ENCODE measurements at places on chromosomes 5 and 9.
A peak's percentile ranks its signal among the peaks of the same experiment; 100 is the strongest.

- no peaks in the 10 kb centered on the region for H3K4me1 ChIP-seq
- H3K36me3 ChIP-seq, result no peaks in the 10 kb centered on the region
- no peak overlapping the region for H3K27ac ChIP-seq
These were observed 63.9 kb downstream of the PPARGC1B start for GRCh38 chr5:149794041-149794440.

GRCh38 chr9:100534401-100534800 lies 43.5 kb upstream of the CAVIN4 start:
- no peak overlapping the region for H3K27ac ChIP-seq
- DNase-seq, result no peak
- H3K36me3 ChIP-seq, result no peaks in the 10 kb centered on the region
- H3K4me3 ChIP-seq, result no peak overlapping the region

GRCh38 chr9:129318121-129319075 lies 140.3 kb upstream of the IER5L start:
- no peak overlapping the region for H3K27ac ChIP-seq
- no peaks in the 10 kb centered on the region for H3K36me3 ChIP-seq
- peaks cover 13% of the 10 kb centered on the region for H3K4me1 ChIP-seq
- no peak for DNase-seq

DNA sequence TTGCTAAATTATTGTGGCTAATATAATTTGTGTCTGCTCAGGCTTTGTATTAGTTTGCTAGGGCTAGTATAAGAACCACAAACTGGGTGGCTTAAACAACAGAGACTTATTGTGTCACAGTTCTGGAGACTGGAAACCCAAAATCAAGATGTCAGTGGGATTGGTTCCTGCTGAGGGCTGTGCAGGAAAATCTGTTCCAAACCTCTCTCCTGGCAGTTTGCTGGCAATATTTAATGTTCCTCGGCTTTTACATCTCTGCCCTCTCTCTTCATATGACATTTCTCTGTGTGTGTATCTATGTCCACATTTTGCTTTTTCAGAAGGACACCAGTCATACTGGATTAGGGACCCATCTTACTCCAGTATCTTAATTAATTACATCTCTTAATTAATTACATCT lies 498.8 kb upstream of the CD180 start:
- no peak for DNase-seq
- no peaks in the 10 kb centered on the region for H3K27me3 ChIP-seq
- H3K4me1 ChIP-seq, result no peaks in the 10 kb centered on the region
- no peak overlapping the region for H3K27ac ChIP-seq
- no peaks in the 10 kb centered on the region for H3K36me3 ChIP-seq
- no peak overlapping the region for H3K4me3 ChIP-seq

GRCh38 chr5:150454492-150455229 lies 5.1 kb upstream of the RPS14 start:
- no peaks in the 10 kb centered on the region for H3K27me3 ChIP-seq
- no peak overlapping the region for H3K4me3 ChIP-seq
- H3K36me3 ChIP-seq, result no peaks in the 10 kb centered on the region
- H3K27ac ChIP-seq, result no peak overlapping the region

DNA sequence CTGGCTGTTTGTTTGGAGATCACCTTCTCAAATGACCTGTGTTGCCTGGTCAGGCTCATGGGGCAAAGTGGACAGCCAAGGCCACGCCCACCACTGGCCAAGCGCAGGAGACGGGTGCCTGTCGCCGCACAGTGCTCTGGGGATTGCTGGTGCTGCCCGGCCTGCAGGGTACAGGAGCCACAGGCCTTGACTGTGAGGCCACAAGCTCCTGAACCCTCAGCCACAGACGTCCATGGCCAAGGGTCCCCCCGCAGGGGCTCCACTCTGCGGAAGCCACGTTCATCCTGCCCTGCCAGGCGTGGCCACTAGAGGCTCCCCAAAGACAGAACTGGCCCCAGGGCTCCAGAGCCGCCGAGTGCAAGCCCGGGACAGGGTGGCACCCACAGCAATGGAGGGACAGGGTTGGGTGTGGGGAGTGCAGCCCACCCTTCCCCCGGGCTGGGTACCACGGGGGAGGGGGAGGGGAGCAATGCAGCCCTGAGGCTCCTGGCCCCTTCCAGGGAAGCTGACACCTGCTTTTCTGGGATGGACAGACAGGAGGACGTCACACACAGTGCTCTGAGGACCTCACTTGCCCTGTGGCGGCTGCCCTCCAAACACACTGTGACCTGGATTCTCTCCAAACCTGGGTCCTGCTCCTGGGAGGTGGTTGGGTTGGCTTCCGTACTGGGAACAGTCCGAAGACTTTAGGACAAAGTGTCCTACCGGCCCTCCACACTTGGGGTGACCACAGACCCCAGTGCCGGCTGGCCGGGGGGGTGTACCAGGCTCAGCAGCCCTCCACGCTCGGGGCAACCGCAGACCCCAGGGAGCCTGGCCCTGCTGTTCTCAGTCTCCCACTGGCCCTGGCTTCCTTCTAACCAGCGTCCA lies 21.5 kb downstream of the TPPP start:
- no peaks in the 10 kb centered on the region for H3K27me3 ChIP-seq
- H3K4me1 ChIP-seq, result no peaks in the 10 kb centered on the region
- H3K4me3 ChIP-seq, result no peak overlapping the region
- H3K27ac ChIP-seq, result no peak overlapping the region
- peak; percentile 69 for DNase-seq
- peaks cover 13% of the 10 kb centered on the region for H3K36me3 ChIP-seq

DNA sequence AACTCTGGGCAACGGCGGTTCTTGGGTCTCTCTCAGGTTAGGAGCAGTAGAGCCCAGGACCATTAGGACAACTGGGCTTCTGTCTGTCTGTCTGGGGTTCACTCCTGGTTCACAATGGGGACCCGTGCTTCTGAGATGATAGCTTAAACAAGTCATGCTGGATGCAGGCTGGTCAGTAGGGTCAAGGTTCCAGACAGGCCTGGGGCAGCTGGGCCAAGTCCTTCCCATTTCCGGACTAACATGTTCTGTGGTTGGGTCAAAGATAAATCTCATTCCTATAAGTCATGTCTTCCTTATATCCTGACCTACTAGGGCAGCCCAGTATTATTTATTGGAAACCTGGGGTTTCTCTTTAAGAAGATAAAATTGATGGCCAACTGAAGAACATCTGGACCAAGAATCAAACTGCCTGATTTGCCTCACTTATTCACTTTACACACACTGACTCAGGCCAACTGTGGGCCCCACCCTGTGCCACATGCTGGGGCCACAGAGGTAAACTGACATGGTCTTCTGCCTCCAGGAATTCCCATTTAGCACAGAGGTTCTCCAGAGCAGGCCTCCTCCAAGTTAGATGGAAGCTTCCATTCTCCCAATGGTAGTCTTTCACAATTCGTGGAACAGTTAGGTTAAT lies 8.3 kb downstream of the HDHD3 start:
- 0 out of 2 replicates have a peak, but pooled peaks cover 2% of the 10 kb centered on the region for H3K36me3 ChIP-seq
- no peak for DNase-seq
- H3K4me3 ChIP-seq, result no peak overlapping the region
- no peaks in the 10 kb centered on the region for H3K4me1 ChIP-seq

DNA sequence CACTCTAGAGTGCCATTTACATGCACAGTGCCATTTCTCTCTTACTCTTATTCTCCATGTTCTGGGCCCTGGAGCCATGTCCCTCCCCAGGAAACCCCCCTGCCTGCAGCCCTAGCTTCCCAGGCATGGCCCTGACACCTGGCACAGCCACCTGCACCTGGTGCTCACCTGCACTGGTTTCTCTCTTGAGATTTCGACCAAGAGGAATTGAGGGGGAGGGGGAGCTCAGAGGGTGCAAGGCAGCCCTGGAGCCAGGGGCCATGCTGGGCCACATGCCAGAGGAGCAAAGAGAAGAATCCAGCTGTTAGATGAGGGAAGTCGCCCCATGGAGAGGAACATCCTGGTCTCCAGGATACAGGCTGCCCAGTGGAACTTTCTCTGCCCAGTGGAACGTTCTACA lies 65.0 kb upstream of the RAPGEF1 start:
- DNase-seq, result no peak
- H3K4me1 ChIP-seq, result no peaks in the 10 kb centered on the region
- H3K27me3 ChIP-seq, result peaks cover 3% of the 10 kb centered on the region
- no peak overlapping the region for H3K4me3 ChIP-seq
- no peaks in the 10 kb centered on the region for H3K36me3 ChIP-seq

DNA sequence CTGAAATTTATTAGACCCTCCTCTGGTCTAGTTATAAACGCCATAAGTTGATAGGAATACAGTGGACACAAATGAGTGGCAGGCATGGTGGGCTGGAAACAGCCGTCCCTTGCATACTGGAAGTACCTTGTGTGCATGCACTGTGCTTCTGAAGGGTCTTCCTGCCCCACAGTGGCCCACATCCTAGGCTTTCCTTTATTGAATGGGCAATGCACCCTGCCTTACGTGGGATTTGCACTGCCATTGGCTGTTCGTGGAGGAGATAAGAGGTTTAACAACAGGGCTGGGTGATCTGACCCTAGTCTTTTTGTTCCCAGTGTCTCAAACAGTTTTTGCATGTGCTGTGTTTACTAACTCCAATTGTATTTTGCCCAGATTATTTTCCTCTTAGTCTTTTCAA lies 480.8 kb downstream of the GADD45G start:
- no peak for DNase-seq
- no peaks in the 10 kb centered on the region for H3K4me1 ChIP-seq
- no peaks in the 10 kb centered on the region for H3K36me3 ChIP-seq
- no peak overlapping the region for H3K27ac ChIP-seq
- no peak overlapping the region for H3K4me3 ChIP-seq

DNA sequence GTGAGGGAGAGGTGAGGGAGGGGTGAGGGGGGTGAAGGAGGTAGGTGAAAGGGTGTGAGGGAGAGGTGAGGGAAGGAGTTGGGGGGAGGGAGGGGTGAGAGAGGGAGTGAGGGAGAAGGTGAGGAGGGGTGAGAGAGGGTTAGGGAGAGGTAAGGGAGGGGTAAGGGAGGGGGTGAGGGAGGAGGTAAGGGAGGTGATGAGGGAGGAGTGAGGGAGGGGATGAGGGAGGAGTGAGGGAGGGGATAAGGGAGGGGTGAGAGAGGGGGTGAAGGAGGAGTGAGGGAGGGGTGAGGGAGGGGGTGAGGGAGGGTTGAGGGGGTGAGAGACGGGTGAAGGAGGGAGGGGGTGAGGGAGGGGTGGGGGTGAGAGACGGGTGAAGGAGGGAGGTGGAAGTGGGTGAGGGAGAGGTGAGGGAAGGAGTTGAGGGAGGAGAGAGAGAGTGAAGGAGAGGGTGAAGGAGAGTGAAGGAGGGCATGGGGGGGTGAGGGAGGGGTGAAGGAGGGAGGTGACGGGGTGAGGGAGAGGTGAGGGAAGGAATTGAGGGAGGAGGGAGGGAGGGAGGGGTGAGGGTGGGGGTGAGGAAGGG lies 18.5 kb downstream of the NINJ1 start:
- peaks cover 7% of the 10 kb centered on the region for H3K36me3 ChIP-seq
- H3K27ac ChIP-seq, result no peak overlapping the region
- DNase-seq, result no peak
- no peak overlapping the region for H3K4me3 ChIP-seq
- H3K27me3 ChIP-seq, result no peaks in the 10 kb centered on the region

GRCh38 chr5:8805653-8806052 lies 740.2 kb downstream of the SEMA5A start:
- peaks cover 8% of the 10 kb centered on the region for H3K4me1 ChIP-seq
- H3K4me3 ChIP-seq, result no peak overlapping the region
- H3K27me3 ChIP-seq, result no peaks in the 10 kb centered on the region
- DNase-seq, result no peak

GRCh38 chr5:73822278-73822988 lies 196.4 kb downstream of the ARHGEF28 start:
- DNase-seq, result no peak
- no peaks in the 10 kb centered on the region for H3K36me3 ChIP-seq
- no peaks in the 10 kb centered on the region for H3K27me3 ChIP-seq
- H3K4me1 ChIP-seq, result no peaks in the 10 kb centered on the region
- H3K4me3 ChIP-seq, result no peak overlapping the region

- peaks cover 14% of the 10 kb centered on the region for H3K36me3 ChIP-seq
- no peak overlapping the region for H3K27ac ChIP-seq
- no peak for DNase-seq
- H3K4me1 ChIP-seq, result no peaks in the 10 kb centered on the region
- no peaks in the 10 kb centered on the region for H3K27me3 ChIP-seq
These were observed 218.6 kb downstream of the PJA2 start for GRCh38 chr5:109191153-109191558.

GRCh38 chr5:28766565-28767158 lies 1728.3 kb upstream of the CDH9 start:
- no peaks in the 10 kb centered on the region for H3K36me3 ChIP-seq
- peaks cover 3% of the 10 kb centered on the region for H3K4me1 ChIP-seq
- no peak overlapping the region for H3K4me3 ChIP-seq
- peak; percentile 37 for DNase-seq
- no peak overlapping the region for H3K27ac ChIP-seq

GRCh38 chr5:73327908-73328455 lies 120.6 kb downstream of the FOXD1 start:
- no peak for DNase-seq
- H3K4me3 ChIP-seq, result no peak overlapping the region
- no peaks in the 10 kb centered on the region for H3K4me1 ChIP-seq
- no peak overlapping the region for H3K27ac ChIP-seq
- peaks cover 4% of the 10 kb centered on the region for H3K27me3 ChIP-seq

DNA sequence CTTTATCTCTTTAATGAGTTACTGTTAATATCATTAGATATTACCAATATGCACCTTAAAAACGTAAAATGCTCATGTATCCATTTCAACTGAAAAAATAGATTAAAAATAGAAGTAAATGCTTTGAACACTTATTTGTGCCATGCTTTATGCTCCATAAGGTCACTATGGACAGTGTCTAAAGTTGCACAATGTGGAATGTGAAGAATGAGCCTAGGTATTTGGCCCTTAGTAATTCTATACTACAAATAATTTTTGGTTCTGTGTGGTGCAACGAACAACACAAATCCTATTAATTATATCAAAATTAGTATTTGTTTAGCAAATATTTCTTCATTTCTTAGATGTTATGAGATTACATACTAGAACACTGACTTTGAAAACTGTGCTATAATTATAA lies 469.9 kb upstream of the TUSC1 start:
- H3K27ac ChIP-seq, result no peak overlapping the region
- no peak for DNase-seq

- DNase-seq, result peak; percentile 19
- H3K27me3 ChIP-seq, result peaks cover 5% of the 10 kb centered on the region
- H3K4me3 ChIP-seq, result peak overlapping the region; percentile 76
- peaks cover 9% of the 10 kb centered on the region for H3K36me3 ChIP-seq
- H3K4me1 ChIP-seq, result peaks cover 46% of the 10 kb centered on the region
These were observed 1.2 kb upstream of the GPBP1 start for GRCh38 chr5:57172466-57173318.

DNA sequence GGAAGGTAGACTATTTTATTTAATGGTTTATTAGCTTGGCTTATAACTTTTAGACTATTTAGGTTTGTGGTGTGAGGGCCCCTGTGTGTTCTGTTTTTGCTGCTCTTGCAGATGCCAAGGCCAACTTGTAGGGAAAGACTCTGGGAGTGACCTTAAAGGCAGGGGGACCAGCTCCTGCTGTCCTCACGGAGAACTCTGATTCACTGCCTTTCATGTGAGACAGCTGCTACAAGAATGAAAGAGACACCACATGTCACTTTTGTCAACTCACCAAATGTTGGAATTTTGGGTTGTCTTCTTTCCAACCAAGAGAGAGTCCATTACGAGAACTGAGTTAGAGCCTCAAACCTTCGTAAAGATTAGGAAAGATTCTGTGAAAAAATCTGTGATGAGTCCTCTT lies 258.3 kb upstream of the ADAMTSL1 start:
- H3K27me3 ChIP-seq, result no peaks in the 10 kb centered on the region
- no peaks in the 10 kb centered on the region for H3K4me1 ChIP-seq
- no peak overlapping the region for H3K27ac ChIP-seq
- H3K4me3 ChIP-seq, result no peak overlapping the region

- no peaks in the 10 kb centered on the region for H3K4me1 ChIP-seq
- no peak overlapping the region for H3K27ac ChIP-seq
- H3K4me3 ChIP-seq, result no peak overlapping the region
- H3K27me3 ChIP-seq, result peaks cover 18% of the 10 kb centered on the region
- H3K36me3 ChIP-seq, result no peaks in the 10 kb centered on the region
- no peak for DNase-seq
These were observed 15.2 kb downstream of the LIFR start for GRCh38 chr5:38541174-38541725.
